GM10248 (cell line): ENCODE measurements at places on chromosomes 16 and 17.

GRCh38 chr16:80875616-80876015, 71.2 kb upstream of the CDYL2 start:
- no peak for DNase-seq

- DNase-seq, result no peak
Observed at GRCh38 chr17:68621065-68621464, 19.9 kb upstream of the FAM20A start.

DNA sequence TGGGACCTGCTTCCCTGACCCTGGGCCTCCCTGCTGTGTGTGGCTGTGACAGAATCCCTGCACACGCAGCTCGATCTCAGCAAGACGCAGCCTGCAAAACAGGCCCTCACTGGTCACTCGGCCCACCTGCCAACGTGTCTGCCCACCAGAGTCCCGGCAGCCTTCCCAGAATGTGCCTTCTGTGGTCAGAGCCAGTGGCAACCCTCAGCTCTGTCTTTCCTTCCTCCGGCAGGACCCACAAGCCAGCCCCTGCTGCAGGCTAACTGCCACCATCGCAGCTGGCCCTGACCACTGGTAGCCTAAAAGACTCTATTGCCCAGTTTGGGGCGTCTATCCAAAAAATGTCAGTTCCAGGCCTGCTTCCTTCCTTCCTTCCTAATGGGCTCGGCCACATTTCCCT, 83.2 kb downstream of the LITAF start:
- no peak for DNase-seq

DNA sequence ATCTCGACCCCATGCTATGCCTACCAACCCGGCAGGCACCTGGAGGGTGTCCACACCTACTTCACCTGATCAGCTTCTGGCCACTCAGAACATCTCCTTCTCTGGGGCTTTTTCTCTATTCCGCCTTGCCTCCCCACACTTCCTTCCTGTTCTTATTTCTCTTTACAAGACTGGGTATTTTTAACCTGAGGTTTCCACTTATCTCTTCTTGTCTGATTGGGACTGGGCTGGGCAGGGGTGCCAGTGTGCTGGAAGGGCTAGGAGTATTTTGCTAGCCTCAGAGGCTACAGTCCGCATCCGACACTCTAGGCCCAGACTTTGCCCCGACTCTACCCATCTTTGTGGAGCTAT, 26.2 kb upstream of the ZNF652 start:
- DNase-seq, result peak; percentile 48
